ENCODE measurements at places on chromosomes 6 and 20.

- no peak for DNase-seq
These were observed 577 bp upstream of the C6orf141 start for GRCh38 chr6:49549691-49550491.

DNA sequence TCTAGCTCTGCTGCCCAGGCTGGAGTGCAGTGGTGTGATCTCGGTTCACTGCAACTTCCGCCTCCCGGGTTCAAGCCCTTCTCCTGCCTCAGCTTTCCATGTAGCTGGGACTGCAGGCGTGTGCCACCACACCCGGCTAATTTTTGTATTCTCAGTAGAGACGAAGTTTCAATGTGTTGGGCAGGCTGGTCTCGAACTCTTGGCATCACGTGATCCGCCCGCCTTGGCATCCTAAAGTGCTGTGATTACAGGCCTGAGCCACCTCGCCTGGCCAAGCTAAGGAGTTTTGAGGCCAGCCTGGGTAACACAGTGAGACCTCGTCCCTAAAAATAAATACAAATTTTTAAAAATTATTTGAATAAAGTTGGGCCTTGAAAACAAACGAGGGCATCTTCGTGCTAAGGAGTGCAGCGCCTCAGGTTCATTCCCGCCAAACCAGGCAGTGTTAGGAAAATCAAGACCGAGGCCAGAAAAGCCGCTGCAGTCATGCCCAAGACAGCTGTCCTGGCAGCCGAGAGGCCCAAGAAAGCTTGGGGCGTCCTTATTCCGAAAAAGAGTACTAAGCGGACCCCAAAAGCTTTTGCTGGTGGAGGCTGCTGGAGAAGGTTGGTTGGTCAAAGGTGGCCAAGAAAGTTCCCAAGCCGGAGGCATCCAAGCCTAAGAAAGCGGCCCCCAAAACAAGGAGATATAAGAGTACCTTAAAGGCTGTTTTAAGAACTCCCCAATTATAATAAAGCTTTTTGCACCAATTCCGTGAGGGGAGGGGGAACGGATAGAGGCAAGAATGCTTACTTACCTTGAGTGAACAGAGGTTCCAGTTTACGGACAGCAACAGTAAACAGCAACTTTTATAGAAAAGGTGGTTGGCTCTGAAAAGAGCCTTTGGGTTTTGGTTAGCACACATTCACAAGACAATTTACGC lies 109.0 kb downstream of the HFE start:
- DNase-seq: no peak

DNA sequence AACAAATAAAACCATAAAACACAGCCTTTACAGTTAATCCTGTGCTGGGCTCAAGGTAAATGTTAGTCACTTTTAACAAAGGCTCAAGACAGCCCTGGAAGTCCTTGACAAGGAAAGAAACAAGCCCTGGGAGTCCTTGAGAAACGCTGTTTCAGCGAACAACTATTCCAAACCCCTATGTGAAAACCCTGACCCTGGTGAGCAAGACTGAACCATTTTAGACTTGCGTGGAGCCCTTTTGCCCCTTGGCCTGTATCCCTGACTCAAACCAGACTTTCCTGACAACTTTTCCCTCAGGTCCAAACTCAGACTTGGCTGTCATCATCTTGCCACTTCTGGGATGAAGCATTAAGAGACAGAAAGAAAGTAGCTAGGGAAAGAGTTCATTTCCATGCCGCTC lies 180.4 kb downstream of the AIG1 start:
- no peak for DNase-seq

DNA sequence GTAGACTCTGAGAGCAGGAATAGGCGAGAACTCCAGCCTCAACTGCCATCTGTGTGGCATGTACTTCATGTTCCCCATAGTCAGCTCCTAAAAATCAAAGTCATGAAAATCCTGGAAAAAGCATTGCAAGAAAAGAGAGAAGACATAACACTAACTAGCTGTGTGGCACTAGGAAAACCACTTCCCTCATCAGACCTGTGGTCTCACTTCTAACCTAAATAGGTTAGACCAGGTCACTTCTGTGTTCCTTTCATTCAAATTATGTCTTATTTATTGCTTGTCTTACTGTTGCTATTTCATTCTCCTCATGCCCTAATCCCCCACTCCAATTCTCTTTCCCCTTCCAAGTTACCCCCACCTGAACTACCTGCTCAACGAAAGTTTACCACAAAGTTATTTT lies 70.2 kb downstream of the TNFRSF21 start:
- DNase-seq: no peak

DNA sequence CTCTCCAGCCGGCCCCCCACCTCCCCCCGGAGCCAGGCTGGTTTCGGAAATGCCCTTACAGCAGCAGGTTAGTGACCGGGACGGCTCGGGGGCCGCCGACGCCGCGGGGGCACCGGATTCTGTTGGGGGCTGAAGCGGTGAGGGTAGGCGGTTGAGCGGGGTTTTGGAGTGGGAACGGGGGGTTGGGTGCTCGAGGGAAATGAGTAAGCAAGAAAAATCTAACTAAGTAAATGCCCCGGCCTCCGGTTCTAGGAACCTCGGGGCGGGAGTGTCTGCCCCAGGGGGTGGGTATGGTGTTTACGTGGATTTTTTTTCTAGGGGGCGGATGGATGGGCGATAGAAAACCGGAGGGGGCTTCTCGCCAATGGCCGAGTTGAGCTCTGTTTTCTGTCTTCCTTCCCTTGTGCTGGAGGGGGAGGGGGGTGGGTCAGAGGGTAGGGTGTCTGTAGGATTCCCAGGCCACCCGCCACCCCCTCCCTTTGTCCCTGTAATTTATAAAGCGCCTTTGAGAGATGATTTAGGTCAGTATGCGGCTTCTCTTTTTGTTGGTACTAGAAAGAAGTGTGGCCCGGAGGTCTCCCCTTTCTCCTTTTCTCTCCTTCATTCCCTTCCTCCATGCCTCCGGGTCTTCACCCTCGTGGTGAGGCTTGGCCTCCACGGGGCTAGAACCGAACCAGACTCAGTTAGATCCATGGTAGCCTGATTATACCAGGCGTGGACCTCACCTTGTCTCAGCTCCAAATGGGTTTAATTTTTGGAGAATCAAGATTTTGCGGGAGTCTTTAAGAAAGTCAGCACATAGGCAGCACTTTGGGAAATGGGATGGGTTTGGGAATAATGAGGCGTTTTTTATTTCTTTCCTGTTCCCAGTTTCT lies 2.3 kb downstream of the E2F3 start:
- DNase-seq: peak; percentile 49

- DNase-seq: no peak
These were observed 234.3 kb downstream of the ARHGAP18 start for GRCh38 chr6:129475477-129476247.

GRCh38 chr6:33677143-33677660 lies 34.3 kb downstream of the UQCC2 start:
- DNase-seq: no peak

DNA sequence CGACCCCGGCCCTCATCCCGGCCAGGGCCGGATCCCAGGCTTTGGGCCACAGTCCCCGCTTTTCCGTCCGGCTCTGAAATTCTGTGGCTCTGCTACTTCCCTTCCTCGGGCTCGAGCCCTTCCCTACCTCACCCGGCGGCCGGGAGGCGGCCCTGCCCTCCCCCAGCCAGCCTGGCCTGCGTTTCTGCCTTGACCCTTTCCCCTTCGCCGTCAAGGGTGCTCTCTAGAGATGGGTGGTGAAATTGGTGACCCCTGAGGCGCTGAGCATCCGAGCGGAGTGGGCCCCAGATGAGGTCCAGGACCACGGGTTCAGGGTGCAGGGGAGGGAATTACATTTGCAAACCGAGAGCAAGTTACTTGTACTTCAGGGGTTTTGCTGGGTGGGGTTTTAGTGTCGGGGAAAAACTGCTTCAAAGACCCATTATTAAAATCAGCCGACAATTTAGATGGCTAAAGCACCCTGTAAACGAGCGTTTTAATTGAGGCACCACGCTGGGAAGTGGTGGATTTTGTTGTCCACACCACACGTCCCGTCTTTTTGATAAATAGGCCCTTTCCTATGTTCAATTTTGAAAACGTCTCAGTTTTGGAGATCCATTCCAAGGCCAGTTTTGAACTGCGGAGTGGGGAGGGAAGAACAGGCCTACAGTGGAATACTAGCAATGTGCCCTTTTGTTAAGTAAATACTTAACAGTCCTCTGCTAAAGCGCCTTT lies 9.9 kb downstream of the TFAP2A start:
- no peak for DNase-seq

DNA sequence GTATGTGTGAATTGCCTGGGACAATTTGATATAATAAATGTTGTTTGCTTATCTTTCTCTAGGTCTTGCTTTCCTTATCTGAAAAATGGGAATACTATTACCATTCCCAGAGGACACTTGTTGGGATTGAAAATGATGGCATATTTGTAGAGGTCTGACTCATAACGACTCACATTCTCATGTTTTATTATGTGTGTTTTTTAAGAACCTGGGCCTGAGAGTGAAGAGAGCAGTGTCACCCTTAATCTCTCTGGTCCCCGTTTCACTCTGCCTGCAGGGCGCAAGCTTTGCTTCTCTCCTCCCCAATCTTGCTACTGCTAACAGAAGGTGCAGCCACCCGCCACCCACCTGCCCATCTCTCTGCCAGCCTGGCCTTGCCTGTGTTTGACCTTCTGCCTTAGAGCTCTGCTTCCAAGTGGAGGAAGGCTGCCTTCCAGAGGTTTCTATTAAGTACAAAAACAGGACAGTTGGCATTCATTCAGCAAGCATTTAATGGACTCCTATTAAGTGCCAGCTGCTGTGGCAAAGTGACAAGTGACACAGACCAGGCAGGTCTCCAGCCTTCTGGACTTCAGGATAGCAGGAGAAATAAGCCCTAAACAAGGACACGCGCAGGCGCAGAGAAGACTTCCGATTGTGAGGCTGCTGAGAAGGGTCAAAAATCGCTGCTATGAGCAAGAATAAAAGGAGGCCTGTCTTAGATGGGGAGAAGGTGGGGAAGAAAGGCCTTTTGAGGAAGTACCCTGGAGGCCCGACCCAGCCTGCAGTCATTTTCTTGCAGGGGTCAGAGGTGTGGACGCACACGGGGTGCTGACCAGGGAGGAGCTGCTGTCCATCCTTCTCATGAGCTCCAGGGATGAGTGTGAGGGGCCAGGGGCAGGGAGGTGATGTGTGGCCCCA lies 112.5 kb downstream of the JPH2 start:
- DNase-seq: no peak
